Activated T-helper 2 cell treated with anti-CD3 and anti-CD28 coated beads, Interferon-gamma antibody, Interleukin-2, Interleukin-4, amounts not matched to agents 10 μg/mL and 5 μg/mL and 100 μg/mL, durations not matched to agents 14 hours and 24 hours and 36 hours (primary cell): ENCODE measurements at places on chromosomes 12 and 14. TPM values are rescaled to one million over a fixed set of nuclear protein-coding genes. Genes with fewer than 3 reads are reported as not detected.

SMIM41 gene
- 0.14 and 0.16 TPM in 2 replicates for total RNA-seq

PZP gene
- not detected in 2 replicates for total RNA-seq

CCDC184 gene
- 0.34 and 0.64 TPM in 2 replicates for total RNA-seq

SMARCC2 gene
- total RNA-seq: 131 and 136 TPM in 2 replicates

IL31 gene
- total RNA-seq: 54.3 and 55.9 TPM in 2 replicates

GLT8D2 gene
- 0.11 TPM in 1 of 2 replicates, not detected in the other for total RNA-seq

FGFR1OP2 gene
- 48.4 and 49.0 TPM in 2 replicates for total RNA-seq

SLC38A4 gene
- total RNA-seq: not detected in 2 replicates

RIMBP2 gene
- total RNA-seq: not detected in 2 replicates

PROX2 gene
- total RNA-seq: 0.05 and 0.34 TPM in 2 replicates

MAP1LC3B2 gene
- 0.37 and 0.60 TPM in 2 replicates for total RNA-seq

A2M gene
- not detected in 2 replicates for total RNA-seq

SLC10A1 gene
- not detected in 2 replicates for total RNA-seq

CLEC2B gene
- total RNA-seq: 5.0 and 5.1 TPM in 2 replicates

RILPL1 gene
- 5.9 and 6.0 TPM in 2 replicates for total RNA-seq

MYF6 gene
- not detected in 2 replicates for total RNA-seq

DHRS1 gene
- 9.7 and 10.4 TPM in 2 replicates for total RNA-seq

BTBD7 gene
- 16.5 and 17.9 TPM in 2 replicates for total RNA-seq

AICDA gene
- not detected in 2 replicates for total RNA-seq

KLRK1 gene
- 0.69 and 0.75 TPM in 2 replicates for total RNA-seq

BAZ2A gene
- 124 and 131 TPM in 2 replicates for total RNA-seq

STAC3 gene
- total RNA-seq: 5.6 and 6.1 TPM in 2 replicates

DDX47 gene
- total RNA-seq: 114 and 120 TPM in 2 replicates

LRRC43 gene
- total RNA-seq: 1.0 and 1.6 TPM in 2 replicates

GZMH gene
- 12.6 and 14.0 TPM in 2 replicates for total RNA-seq

ACRBP gene
- 1.2 and 1.5 TPM in 2 replicates for total RNA-seq

LRRIQ1 gene
- total RNA-seq: not detected in 2 replicates

SCN8A gene
- 0.25 and 0.39 TPM in 2 replicates for total RNA-seq

DYRK2 gene
- total RNA-seq: 19.7 and 20.6 TPM in 2 replicates

KRT74 gene
- not detected in 2 replicates for total RNA-seq

KRT7 gene
- total RNA-seq: 4.2 and 4.7 TPM in 2 replicates

ANKRD33 gene
- total RNA-seq: not detected in 2 replicates

KRT82 gene
- not detected in 2 replicates for total RNA-seq

GLI1 gene
- total RNA-seq: 1.3 and 1.5 TPM in 2 replicates

ZCRB1 gene
- total RNA-seq: 58.4 and 64.8 TPM in 2 replicates

SLC5A8 gene
- not detected in 2 replicates for total RNA-seq

TESPA1 gene
- total RNA-seq: 179 and 186 TPM in 2 replicates

PSMC6 gene
- 144 and 155 TPM in 2 replicates for total RNA-seq

CLEC2A gene
- not detected in 2 replicates for total RNA-seq
